ENCODE measurements at places on chromosomes 7 and 10.
A peak's percentile ranks its signal among the peaks of the same experiment; 100 is the strongest.

DNA sequence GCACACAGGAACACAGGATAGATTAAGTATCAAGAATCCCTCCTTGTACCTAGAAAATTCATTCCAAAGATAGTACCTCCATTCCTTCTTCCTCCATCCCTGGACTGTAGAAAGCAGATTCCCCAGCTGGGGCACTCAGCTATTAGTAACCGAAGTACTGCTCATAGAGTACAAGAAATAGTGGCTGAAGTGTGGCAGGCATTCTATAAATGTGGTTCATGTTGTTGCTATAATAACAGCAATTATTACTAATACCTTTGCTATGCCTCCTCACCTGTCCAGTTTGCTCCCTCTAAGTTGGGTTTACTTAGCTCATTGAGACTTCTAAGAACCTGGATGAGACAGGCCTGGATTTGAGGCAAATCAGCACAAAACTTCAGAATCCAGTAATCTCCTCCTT, 453.2 kb downstream of the GRM8 start:
- no peak for DNase-seq

DNA sequence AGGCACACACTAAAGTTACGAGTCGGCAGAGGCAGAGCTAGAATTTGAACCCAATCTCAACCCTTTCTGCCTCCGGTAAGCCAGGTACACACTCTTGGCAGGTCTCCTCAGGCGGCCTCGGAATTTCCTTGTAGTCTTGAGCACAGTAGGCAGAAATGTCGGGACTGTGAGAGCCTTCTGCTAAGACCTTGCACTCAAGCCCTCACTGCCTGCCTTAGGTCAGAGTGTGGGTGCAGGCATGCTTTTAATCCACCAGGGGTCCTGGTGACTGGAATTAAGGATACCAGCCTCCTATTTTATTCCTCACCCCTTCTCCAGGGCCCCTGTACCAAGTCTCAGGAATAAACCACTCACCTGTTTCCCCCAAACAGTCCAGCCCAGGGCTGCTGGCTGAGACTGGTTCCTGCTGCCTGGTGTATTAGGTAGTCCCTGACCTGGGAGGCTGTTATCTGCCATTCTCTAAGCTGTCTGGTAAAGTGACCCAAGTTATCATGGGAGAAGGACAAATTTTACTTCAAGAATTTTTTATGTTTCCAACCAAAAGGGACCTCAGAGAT, 855 bp downstream of the ATP6V1F start:
- peak; percentile 61 for DNase-seq

GRCh38 chr7:26880852-26881251, 16.5 kb upstream of the SKAP2 start:
- no peak for DNase-seq

DNA sequence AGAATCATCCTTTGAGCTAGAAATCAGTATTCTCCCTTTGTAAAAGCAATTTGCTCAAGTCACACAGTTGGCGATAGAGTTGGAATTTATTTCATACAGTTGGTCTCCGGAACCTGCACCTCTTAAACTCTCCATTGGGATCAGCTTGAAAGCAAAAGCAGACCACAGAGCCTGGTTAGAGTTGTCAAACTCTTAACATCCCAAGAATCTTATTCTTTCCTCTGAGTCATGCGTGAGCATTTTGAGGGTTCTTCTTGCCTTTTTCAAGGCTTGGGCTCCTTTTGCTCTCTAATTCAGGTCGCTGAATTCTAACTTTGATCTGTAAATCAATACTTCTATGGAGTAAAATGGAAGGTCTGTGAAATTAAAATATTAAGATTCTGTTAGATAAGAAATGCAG, 19.6 kb upstream of the SCIN start:
- DNase-seq, result no peak

DNA sequence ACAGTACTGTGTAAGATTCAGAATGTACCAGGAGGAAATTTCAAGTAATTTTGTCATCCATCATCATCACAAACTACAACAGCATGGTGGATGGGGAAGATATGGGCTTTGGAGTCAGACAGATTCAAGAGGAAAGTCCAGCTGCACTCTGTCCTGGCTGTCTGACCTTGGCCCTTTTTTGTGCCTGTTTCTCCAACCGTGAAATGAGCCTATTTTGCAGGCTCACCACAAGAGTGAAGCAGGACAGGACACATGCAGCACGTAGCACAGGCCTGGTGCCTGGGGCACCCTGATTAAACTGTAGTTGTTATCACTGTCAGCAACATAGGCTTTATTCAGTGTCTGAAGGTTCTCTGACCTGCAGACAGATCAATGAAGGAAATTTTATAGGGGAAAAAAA, 37.6 kb downstream of the RHOBTB1 start:
- DNase-seq, result no peak

DNA sequence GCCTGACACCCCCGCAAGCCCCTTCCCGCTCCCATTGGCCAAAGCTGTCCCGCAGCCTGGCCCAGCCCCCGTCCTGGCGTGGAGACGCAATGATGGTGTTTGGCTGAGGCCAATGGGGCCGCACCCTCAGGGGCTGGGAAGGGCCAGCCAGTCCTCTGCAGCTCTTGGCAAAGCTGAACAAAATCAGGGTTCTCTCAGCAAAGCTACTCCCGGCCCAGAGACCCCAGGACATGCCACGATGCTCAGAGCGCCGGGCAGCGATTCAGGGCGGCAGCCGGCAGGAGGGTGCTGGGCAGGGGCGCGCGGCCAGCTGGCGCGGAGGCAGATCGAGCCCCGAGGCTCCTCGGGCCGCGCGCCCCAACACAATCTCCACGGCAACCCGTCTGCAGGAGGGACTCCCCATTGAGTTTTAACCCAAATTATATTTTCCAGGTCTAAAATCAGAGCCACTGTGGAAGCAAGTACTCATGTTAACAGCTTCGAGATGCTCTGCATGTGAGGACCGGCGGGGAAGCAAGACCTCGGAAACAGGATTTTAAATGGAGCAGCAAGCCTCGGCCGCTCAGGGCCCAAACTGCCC, 8.8 kb upstream of the CNPY1 start:
- DNase-seq, result no peak

GRCh38 chr10:103736044-103736443, 119.3 kb downstream of the SH3PXD2A start:
- no peak for DNase-seq

GRCh38 chr10:105252911-105253310, 611.8 kb downstream of the SORCS3 start:
- DNase-seq, result no peak

- DNase-seq, result peak; percentile 96
Measured at GRCh38 chr10:56360967-56361612, at the start of gene ZWINT. Gene ZWINT (minus strand): TSS chr10:56361259. CDS start chr10:56361236, 23 bp downstream.

DNA sequence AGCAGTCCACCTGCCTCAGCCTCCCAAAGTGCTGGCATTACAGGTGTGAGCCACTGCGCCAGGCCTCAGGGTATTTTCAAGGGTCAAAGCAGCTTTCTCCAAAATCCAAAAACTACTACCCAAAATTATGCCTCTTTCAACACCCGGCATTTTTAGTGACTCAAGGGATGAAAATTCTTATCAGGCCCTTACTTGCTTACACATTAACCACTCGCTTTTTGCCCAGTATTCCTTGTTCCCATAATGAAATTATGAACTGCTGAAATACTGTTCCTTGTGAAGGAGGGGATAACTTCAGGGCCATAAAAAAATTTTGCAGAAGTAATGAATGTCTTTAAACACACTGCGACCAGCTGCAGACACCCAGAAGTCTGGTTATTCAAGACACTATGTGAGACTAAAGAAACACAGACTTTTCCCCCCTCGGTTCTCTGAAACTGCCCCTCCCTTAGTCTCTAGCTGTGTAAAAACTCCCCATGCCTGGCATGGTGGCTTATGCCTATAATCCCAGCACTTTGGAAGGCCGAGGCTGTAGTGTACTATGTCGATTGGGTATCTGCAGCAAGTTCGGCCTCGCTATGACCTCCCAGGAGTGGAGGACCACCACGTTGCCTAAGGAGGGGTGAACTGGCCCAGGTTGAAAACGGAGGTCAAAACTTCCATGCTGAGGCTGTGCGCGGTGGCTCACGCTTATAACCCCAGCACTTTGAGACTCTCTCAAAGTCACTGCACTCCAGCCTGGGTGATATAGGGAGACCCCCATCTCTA, 12.0 kb downstream of the FXYD4 start:
- DNase-seq, result no peak

GRCh38 chr10:99926925-99927720, 82.6 kb downstream of the DNMBP start:
- DNase-seq, result no peak

DNA sequence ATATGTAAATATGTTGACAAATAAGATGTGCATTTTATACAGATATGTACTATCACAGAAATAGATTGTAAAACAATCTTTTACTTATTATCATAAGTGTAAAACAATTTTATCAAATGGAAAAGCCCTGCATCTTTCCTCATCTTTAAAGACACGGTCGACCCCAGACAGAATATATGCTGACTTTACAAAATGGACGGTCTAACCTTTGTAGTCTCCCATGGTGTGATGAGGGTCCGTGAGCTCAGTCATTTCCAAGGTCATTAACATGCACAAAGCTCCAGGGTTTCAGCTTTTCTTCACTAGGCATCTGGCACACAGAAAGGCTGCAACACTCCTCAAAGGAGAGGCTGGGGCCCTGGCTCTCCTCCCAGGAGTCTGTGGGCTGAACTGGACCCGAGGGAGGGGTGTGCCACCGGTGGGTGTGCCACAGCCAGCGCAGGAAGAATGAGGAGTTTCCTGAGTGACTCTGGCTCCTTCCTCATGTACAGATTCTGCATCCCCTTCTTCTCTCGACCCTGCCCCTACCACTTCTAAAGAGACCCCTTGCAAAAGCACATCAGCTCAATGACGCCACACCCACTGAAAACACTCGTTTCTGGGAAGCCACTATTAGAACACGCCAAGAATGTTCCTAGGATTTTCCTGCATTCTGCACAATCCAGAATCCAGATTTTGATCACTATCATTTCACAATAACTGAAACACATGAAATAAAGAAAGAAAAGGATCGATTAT, 26.2 kb upstream of the ABLIM1 start:
- DNase-seq, result no peak

GRCh38 chr10:34538281-34538829, 276.7 kb downstream of the PARD3 start:
- DNase-seq, result no peak

GRCh38 chr10:129877773-129878371, 86.2 kb downstream of the EBF3 start:
- DNase-seq, result peak; percentile 44

DNA sequence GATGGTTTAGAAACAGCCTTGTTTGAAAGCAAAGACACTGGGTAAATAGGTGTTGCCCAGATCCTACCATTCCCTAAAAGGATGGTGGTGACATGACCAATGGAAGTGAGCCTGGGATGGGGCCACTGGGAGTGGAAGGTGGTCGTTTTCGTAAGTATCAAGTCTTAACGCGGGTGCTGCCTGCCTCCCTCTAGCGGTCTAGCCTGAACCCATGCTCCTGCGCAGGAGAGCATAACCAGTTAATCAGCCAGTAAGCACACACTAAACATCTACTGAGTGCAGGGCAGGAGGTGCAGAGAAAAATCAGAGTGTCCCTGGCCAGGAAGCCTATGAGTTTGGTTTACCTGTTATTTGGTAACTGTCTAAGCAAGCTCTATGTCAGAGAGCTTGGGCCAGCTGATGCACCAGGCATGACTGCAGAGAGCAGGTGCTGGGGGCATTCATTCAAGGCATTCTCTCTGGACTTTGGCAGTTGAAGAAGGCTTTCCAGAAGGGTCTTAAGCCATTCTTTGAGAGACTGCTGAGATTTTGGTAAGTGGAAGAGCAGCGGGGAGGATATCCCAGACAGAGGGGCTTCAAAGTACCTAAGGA, 930 bp downstream of the GARIN1A start:
- DNase-seq, result peak; percentile 10

DNA sequence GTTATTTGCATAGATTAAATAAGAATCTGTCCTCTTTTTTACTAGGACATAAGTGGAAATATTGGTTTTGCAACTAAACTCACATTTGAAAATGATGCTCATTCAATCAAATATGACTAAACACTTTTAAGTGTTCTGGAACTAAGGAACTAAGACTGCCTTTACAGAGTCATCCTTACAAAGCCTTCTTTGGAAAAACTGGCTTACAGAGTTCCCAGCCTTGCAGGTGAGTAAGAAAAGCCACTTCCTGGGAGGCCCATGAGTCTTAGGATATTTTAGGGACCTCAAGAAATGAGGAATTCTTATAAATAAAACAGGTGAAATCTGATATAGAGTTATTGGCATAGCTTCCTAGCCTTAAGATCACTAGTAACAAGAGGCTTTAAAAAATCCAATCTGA, 135.5 kb downstream of the ALOX5 start:
- DNase-seq, result no peak

GRCh38 chr7:91656541-91657482, 223.7 kb downstream of the MTERF1 start:
- DNase-seq, result no peak

- no peak for DNase-seq
Measured at GRCh38 chr10:112852306-112852705, 97.7 kb upstream of the TCF7L2 start.

DNA sequence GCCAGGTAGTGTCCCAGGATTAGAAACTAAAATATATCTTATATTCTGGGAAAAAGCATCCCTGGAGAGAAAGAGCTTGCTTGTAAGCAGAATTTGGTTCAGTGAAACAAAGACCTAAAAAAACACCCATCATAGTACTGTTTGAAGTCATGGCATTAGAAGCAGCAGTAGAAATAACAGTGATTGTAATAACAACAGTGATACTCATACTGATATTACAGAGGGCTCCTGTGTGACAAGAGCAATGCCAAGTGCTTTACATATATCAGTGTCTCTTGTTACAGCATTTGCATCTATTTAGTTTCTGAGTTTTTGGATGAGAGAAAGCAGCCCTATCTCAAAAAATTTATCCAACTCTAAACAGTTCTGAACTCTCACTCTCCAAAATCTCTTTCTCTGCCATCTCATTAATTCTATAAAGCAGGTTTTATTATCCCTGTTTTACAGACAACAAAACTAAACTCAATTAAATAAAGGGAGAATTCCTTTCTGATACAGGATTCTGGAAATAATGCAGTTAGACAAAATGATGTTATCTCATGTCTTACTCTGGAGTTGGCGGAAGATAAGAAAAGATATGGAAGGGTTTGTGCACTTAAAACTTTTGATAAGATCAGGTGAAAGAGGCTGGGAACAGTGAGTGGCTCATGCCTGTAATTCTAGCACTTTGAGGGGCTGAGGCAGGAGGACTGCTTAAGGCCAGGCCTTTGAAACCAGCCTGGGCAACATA, 146.5 kb upstream of the AOAH start:
- no peak for DNase-seq

GRCh38 chr10:5447611-5448071, 35.3 kb downstream of the NET1 start:
- DNase-seq, result no peak

- no peak for DNase-seq
Measured at GRCh38 chr7:151218170-151218569, 7.9 kb upstream of the H2BK1 start.

- no peak for DNase-seq
Measured at GRCh38 chr7:141238596-141239243, 164.9 kb downstream of the TMEM178B start.
